Naive thymus-derived CD4-positive, alpha-beta T cell (primary cell): ENCODE measurements at places on chromosomes 4 and X. TPM values are rescaled to one million over a fixed set of nuclear protein-coding genes. Genes with fewer than 3 reads are reported as not detected.

GRCh38 chrX:8981723-8982122 lies 52.2 kb downstream of the FAM9B start:
- DNase-seq: no peak
- no peaks in the 10 kb centered on the region for H3K36me3 ChIP-seq
- no peaks in the 10 kb centered on the region for H3K27me3 ChIP-seq
- no peak overlapping the region for H3K4me3 ChIP-seq

DNA sequence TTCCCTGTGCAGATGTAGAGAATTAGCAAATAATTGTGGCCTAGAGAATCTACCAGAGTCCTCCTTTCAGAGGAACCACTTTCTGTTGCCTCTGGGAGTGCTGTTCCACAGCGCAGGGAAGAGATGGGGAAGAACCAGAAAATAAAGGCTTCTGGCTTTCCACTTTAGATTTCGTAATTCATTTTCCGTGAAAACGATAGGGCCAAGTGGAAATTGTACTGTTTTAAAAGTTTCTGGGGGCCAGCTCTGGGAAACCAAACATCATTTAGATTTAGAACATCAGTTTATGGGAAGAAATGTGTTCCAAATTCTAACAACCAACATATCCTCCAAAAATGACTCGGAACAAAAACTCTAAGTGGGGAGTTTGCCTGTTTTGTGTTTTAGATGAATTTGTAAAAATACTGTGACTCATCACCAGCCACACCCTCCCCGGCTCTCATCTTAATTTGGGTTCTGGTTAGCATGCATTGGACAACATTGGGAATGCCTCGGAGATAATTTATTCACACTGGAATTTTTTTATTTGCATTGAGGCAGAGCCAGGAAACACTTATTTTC lies 65.2 kb upstream of the LNX1 start:
- no peaks in the 10 kb centered on the region for H3K36me3 ChIP-seq
- H3K27ac ChIP-seq: no peak overlapping the region
- no peaks in the 10 kb centered on the region for H3K27me3 ChIP-seq
- no peak overlapping the region for H3K4me3 ChIP-seq

SEL1L3 gene
- 55.8 and 56.9 TPM in 2 replicates for total RNA-seq

GNRHR gene
- not detected for total RNA-seq

GRCh38 chr4:105225500-105225899 lies 78.8 kb downstream of the TET2 start:
- no peaks in the 10 kb centered on the region for H3K36me3 ChIP-seq
- no peak overlapping the region for H3K27ac ChIP-seq
- DNase-seq: no peak
- H3K4me3 ChIP-seq: no peak overlapping the region
- no peaks in the 10 kb centered on the region for H3K4me1 ChIP-seq

- H3K4me3 ChIP-seq: no peak overlapping the region
- DNase-seq: no peak
- H3K27me3 ChIP-seq: no peaks in the 10 kb centered on the region
- no peak overlapping the region for H3K27ac ChIP-seq
- no peaks in the 10 kb centered on the region for H3K4me1 ChIP-seq
- no peaks in the 10 kb centered on the region for H3K36me3 ChIP-seq
These were observed 1014.2 kb downstream of the FAT4 start for GRCh38 chr4:126328914-126329313.

MID2 gene
- 18.5 TPM for total RNA-seq

DNA sequence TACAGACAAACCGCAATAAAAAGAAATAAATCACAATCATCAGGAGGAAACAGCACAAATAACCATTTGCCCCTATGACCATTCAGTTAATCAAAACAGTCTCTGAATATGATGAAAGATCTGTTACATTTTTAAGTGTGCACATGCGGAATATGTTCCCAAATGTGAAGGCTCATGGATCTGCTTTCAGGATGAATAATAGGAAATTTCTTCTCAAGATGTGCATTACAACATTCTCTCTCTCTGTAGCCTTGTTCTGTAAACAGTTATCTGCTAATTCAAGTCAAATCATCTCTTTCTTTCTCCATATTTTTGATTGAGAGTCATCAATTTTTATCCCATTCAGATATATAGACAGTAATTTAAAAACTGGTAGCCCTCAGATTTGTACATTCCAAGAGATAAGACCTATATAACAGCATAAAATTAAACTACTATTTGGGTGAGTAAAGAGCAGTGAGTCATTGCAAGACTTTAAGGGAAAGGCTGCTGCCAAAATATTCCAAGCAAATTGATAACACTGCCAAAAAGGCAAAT lies 433.9 kb upstream of the ATOH1 start:
- no peaks in the 10 kb centered on the region for H3K4me1 ChIP-seq
- H3K27me3 ChIP-seq: no peaks in the 10 kb centered on the region
- no peak for DNase-seq
- no peak overlapping the region for H3K4me3 ChIP-seq
- no peaks in the 10 kb centered on the region for H3K36me3 ChIP-seq

DNA sequence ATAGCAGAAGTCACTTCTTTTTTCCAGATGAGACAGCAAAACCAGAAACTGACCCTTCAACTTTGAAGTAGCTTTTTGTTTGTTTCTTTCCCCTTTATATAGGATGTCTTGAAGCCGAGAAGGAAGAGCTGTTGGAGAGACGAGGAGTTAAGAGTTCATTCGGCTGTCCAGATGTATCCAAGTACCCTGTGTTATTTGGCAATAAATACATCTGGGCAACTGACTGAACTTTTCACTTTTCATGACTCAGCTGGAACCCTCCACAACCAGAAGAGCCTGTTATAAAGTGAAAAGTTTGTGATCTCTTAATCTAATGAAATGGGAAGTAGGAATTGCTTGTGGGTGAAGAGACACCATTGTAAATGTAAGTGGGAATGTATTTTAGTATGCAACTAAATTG lies 131.2 kb downstream of the HTR2C start:
- H3K4me1 ChIP-seq: no peaks in the 10 kb centered on the region
- DNase-seq: no peak
- H3K27me3 ChIP-seq: no peaks in the 10 kb centered on the region
- no peaks in the 10 kb centered on the region for H3K36me3 ChIP-seq
